ENCODE measurements at places on chromosomes 4 and X. TPM values are rescaled to one million over a fixed set of nuclear protein-coding genes. Genes with fewer than 3 reads are reported as not detected.

DNA sequence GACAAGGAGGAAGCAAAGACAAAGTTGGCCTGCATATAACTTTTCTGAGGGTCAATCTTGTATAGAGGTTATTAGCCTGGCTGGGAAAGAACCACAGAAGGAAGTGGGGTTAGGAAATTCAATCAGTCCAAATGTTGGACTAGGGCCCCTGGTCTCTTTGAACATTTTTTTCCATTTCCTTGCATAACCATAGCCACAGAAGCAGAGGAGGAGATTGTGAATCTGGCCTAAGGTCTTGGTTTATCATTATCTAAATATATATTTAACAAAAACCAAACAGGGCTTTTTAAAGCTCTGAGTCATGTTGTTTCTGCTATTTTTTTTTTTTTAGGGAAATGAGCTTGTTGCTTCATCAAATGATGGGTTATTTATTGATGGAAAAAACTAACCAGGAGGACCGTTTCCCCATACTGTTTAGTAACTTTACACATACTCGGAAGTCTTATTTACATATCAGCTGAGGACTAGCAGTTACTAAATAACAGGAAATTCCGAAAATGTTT, 97.7 kb upstream of the ACSL4 start:
- no peak for DNase-seq

- DNase-seq = no peak
Measured at GRCh38 chrX:65575022-65575421, 40.4 kb upstream of the LAS1L start.

GRCh38 chr4:70179811-70180210, 15.7 kb upstream of the ODAM start:
- DNase-seq = no peak

DNA sequence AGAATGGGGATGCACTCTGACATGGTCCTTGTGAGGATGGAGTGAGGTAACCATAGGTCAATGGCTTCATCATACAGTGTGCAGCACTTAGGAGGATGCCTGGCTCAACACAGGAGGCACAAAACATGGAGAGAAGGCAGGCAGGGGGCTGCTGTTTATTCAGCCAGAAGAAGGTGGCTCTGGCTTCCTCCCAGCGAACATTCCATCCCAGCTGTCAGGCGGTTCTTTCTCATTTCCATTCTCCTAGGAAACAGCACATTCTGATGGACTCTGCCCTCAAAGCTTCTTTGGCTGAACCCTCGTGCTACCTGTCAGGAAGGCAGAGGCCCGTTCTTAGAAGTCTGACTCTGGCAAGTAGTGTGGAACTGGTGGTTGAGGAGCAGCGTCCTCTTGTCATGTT, 18.6 kb downstream of the STK32B start:
- no peak for DNase-seq

DNA sequence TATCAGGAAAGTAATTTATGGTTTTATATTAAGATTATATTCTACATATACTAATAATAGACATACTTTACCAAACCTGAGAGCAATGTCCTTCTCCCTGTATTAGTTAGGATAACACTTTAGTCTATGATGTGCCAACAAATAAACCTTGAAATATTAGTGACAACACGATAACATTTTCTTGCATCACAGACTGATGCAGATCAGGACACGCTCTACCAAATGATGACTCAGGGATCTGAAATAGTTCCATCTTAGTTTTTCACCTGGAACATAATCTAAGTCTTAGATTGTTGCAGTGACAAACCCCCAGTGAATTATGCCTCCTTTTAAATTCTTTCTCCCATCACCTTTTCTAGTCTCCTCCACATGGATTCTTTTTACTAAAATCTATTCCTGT, 214.2 kb downstream of the CLCN4 start:
- DNase-seq = no peak

DNA sequence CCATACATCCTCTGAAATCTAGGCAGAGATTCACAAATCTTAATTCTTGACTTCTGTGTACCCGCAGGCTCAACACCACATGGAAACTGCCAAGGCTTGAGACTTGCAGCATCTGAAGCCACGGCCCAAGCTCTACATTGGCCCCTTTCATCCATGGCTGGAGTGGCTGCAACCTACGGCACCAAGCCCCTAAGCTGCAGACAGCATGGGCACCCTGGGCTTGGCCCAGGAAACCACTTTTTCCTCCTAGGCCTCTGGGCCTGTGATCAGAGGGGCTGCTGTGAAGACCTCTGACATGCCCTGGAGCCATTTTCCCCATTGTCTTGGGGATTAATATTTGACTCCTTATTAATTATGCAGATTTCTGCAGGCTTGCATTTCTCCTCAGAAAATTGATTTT, 457.9 kb downstream of the GRIA2 start:
- DNase-seq = no peak

DNA sequence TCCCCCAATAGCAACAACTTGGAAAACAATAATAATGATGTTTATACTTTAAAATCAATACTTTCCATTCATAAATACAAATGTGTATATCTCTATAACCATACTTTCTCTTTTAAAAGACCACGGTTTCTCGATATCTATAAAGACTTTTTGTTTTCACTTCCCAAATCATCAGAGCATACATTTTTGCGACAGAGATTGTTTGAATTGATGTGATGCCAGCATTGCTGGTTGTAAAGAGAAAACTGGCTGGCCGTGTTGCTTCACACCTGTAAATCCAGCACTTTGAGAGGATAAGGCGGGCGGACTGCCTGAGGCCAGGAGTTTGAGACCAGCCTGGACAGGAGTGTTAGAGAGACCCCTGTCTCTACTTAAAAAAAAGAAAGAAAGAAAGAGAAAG, 77.6 kb upstream of the ZNF518B start:
- DNase-seq = no peak

DNA sequence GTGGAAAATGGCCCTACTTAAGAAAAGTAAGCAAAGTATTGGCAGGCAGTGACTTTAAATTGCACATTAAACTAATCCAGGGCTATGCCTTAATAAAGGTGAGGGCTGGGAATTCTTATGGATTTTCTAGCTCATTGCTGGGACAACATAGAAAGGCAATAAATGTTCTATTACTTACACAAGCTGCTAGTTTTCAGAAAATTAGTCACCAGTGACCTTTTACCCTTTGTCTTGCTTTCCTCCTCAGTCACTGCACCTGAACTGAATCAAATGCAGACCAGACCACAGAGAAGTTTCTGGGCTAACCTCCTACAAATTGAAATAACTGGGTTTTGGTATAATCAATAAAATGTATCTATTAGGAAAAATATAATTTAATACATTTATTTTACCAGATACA, 694.4 kb upstream of the FAM241A start:
- DNase-seq = no peak

DNA sequence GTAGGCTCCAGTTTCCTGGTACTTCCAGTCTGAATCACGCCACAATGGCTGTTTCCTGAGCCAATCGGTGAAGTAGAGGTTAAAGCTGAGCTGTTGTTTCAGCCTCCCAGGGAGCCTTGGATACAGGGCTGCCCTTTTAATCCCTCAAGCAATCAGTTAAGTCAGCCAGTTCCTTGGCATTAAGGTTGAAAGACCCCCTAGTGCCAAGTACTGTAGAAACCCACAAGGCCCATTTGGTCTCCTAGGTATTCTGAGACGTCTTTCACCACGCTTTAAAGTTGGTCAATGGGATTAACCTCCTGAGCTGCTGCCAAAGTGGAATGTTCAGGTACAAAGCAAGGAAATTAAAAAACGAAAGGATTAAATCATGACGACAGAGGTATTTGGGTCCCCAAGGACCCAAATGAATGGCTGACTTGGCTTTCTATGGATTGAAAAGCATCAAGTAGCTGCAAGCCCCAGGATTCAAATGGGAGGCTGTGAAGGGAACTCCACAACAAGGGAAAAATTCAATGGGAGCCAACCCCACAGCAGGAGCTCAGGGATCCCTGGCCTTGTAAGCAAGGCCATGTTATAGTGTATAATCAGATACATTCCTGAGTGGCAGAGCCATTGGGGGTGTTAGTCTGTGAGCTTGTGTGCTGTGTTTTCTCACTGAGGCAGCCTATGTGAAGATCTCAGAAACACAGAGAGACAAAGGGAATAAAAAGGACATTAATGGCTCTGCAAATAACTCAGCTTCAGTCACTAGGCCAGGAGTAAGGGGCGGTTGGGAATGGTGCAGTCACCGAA, 86.0 kb downstream of the ATG4A start:
- DNase-seq = no peak

DNA sequence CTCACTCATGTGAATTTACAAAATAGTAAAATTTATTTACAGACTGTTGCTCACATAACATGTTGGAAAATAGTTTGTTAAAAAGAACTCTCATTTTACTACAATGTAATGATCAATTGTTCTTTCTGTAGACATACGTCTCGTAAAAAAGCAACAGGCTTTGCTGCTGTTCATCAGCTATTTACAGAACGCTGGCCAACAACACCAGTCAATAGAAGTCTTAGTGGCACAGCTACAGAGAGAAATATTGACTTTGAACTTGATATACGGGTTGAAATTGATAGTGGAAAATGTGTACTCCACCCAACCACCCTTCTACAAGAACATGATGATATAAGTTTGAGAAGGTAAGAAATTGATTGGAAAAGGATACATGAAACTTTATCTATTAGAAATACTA, 47.6 kb upstream of the ADAD1 start:
- no peak for DNase-seq

- DNase-seq = no peak
Measured at GRCh38 chrX:51891245-51891644, 2.2 kb upstream of the MAGED1 start.

- peak; percentile 75 for DNase-seq
Measured at GRCh38 chr4:54233697-54234496, 4.8 kb downstream of the PDGFRA start.

DNA sequence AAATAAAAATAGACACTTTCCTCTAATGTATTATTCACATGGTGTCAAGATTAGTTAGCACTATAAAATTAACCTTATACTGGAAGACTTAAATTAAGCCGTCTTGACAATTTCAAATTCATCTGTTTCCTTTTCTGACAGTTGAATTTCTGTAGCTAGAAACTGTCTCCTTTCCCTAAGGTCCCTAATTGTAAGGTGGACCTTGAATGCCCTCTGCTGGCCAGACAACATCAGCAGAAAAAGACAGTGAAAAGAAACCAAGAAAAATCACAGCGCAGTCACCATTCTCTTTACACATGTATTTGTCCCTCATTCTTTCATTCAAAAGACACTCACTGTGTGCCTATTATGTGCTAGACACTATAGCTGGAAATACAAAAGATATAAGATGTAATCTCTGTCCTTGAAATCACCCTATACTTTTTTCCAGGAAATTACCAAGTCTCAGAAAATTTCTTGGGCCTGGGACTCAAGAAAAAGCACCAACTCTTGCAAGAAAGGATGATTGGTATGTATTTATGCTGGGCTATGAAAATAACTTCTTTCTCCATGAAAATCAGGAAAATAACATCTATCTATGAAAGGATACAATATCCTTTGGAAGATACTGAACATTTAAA, 32.7 kb upstream of the AMBN start:
- DNase-seq = peak; percentile 73

DNA sequence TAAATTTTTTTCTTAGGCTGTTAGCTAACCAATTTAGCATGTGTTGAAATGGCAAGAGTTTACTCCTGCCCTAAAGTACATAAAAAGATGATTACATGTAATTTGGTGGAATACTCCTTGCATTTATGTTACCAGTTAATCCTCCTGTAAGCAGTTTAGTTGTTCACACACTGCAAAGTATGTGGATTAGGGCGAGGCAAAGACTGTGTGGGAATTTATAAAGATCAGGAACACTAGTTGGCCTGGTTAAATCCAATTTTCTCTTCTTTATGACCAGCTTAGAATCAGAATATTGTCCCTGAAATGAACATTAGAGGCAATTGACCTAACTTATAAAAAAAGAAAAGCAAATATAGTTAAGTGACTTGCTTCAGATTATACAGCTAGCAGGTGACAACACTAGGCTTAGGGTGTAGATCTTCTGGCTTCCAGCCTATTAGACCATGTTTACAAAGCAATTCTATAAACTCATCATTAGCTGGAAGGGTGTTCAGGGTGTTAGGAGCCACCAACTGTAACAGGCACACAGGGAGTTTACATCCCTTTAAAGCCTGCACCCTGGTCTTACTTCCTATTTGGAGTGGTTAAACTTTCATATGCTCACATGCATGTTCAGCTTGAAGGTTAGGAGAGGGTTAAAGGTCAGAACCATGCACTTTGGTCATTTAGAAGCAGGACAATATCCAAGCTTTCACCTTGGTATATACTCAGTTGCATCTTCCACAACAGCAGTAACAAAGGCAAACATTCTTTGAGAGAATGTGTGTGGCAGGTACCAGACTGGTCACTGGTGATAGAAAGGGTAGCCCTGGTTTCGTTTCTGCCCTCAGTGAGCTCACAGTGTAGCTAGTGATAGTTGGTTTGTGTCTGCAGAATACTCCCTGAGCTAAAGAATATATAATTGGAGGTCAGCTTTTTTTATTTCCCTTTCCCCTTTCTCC, 72.6 kb downstream of the GC start:
- DNase-seq = no peak

DNA sequence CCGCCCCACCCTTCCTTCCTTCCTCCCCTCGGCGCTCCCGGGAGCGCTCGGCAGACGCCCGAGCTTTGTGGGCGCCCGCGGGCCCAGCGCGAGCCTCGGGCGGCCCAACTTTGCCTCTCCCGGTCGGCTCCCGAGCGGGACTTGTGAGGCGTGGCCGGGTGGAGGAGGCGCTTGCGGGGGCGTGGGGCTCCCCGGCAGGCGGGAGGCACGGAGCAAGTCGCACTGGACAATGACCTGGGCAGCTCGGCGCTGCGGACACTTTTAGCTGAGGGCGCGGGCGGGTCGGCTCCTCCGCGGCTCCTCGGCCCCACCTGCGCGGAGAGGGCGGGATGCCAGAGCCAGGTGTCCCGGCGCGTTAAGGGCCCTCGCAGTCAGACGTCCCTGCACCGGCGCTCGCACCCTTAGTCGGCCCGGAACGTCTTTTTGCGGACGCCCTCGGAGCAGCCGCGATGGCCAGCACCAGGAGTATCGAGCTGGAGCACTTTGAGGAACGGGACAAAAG, 385 bp downstream of the DCLK2 start:
- peak; percentile 6 for DNase-seq

- DNase-seq = no peak
Measured at GRCh38 chr4:144338834-144339233, 198.3 kb upstream of the GYPA start.

GRCh38 chrX:112643721-112644120, 36.0 kb downstream of the LHFPL1 start:
- DNase-seq = no peak

Gene CETN2
- 11.9 TPM for total RNA-seq

Gene SLC34A2
- total RNA-seq = not detected

Gene ITGB1BP2
- 4.4 TPM for total RNA-seq

Gene GPRASP3
- 1.5 TPM for total RNA-seq

Gene GATB
- 15.2 TPM for total RNA-seq

Gene SPANXC
- total RNA-seq = not detected

Gene GUCY2F
- total RNA-seq = not detected

Gene TRIM75
- total RNA-seq = not detected

Gene CFI
- total RNA-seq = not detected

Gene CDX4
- total RNA-seq = not detected

Gene NAA11
- not detected for total RNA-seq

Gene ARHGEF38
- not detected for total RNA-seq

Gene LANCL3
- 0.02 TPM for total RNA-seq

Gene TMPRSS11D
- total RNA-seq = not detected

Gene ARHGAP36
- total RNA-seq = not detected

Gene TCEAL2
- 0.81 TPM for total RNA-seq

Measured in activated naive CD4-positive, alpha-beta T cell treated with anti-CD3 and anti-CD28 coated beads for 36 hours (primary cell).